AG04450 (cell line): ENCODE measurements at places on chromosomes 16 and 17. TPM values are rescaled to one million over a fixed set of nuclear protein-coding genes. Genes with fewer than 3 reads are reported as not detected.

Gene ATP2A3
- 0.46 and 0.48 TPM in 2 replicates for polyA plus RNA-seq

Gene TBX6
- polyA plus RNA-seq = not detected in 2 replicates

Gene EVPLL
- not detected in 2 replicates for polyA plus RNA-seq

Gene ABCA8
- polyA plus RNA-seq = 9.7 and 13.8 TPM in 2 replicates

Gene CLEC10A
- polyA plus RNA-seq = not detected in 2 replicates

Gene PRAC2
- not detected in 2 replicates for polyA plus RNA-seq

Gene RTN4RL1
- 0.02 and 0.04 TPM in 2 replicates for polyA plus RNA-seq
